ENCODE measurements at places on chromosomes 1 and 21.

DNA sequence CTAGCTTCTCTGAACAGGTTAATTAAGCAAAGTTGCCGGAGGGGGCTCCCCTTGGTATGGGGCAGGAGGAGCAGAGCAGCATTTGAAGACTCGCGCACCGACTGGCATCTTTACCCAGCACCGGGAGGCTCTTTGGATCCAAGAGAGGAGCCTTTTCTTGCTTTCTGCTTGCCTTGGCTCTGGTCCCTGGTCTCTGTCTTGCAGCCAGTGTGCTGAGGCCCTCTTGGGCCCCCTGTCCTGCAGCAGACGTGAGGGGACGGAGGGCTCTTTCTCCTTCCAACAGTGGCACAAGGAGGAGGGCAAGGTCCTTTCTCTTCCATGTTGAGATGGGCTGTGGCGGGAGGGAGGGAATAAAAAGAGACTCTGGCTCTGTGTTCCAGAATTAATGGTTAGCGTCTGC lies 45.6 kb downstream of the ZBTB18 start:
- DNase-seq, result no peak

DNA sequence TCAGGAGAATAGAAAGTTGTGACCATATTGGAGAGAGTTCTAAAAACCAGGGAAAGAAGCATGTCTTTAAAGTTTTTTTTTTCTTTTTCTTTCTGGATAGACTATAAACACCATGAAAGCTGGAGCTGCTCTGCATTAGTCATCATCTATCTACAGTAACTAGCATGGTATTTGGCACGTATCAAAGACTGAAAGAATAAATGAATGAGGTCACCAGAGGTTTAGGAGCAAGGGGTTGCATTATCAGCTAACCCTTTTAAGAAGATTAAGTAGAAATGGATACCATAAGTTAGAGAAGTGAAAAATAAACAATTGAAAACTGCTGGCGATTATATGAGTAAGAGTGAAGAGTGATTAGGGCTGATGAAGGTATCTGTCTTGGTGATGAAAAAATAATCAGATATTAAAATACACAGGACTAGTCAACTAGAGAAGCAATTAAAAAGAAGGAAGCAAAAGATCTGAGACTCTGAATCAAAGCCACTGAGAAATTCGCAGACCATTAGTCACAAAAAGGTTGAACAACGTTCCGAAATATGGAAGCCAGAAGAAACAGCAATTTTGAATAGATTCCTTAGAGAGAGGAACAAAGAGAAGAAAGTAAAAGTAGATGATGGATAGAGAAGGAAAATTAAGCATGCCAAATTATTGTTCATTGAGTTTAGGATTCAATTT lies 536.4 kb downstream of the DPYD start:
- DNase-seq, result no peak

GRCh38 chr1:200048244-200048643 lies 20.7 kb downstream of the NR5A2 start:
- peak; percentile 25 for DNase-seq

DNA sequence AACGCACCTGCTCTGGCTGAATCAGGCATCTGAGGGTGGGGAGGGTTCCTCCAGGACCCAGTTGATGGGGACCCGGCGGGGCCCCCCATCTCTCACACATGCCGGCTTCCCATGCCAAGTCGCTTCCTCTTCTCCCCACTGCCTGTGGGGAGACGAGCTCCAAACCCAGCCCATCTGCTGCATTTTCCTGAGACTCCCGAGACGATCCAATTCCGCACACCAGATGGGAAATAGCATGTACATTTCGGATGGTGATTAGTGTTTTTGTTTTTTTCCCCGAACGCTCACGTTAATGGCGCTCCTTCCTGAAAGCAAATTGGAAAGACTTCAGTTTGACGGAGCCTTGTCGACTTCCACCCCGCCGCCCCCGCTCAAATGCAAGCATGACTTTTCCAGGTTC lies 13.2 kb upstream of the GRIK3 start:
- DNase-seq, result no peak

- no peak for DNase-seq
Observed at GRCh38 chr1:185401019-185401418, 84.0 kb upstream of the IVNS1ABP start.

DNA sequence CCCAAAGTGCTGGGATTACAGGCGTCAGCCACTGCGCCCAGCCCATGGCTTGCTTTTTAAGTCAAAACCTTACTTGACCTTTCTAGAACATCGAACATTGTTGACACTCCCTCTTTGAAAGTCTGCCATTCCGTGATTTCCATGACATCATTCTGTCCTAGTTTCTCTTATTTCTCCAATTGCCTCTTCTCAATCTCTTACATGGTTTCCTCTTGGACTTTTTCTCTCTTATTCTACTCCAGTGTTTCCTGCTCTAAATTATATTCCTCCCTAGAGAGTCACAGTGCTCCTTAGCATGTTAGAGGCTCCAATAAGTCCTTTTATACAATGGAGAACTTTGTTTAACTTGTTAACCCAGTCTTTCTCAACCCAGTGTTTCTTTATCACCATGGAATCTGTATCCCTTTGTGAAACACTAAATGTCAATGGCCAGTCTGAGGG lies 25.5 kb downstream of the JAM2 start:
- no peak for DNase-seq

GRCh38 chr1:195714248-195714647 lies 894.0 kb downstream of the KCNT2 start:
- DNase-seq, result no peak

DNA sequence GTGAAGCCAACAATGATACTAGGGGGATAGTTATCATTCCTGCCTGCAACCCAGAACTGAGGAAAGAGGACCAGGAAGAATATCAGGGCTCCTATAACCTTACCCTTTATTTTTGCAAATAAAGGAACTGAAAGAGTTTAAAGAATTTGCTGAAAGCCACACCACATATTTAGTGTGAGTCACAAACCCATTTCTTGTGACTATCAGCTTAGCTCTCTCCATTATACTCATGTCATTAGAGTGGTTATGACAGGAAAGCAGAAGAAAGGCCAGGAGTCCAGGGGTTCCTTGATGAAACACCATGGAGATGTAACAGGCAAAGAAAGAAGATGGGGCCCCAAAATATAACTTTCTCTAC lies 141.1 kb upstream of the SAMSN1 start:
- DNase-seq, result no peak

DNA sequence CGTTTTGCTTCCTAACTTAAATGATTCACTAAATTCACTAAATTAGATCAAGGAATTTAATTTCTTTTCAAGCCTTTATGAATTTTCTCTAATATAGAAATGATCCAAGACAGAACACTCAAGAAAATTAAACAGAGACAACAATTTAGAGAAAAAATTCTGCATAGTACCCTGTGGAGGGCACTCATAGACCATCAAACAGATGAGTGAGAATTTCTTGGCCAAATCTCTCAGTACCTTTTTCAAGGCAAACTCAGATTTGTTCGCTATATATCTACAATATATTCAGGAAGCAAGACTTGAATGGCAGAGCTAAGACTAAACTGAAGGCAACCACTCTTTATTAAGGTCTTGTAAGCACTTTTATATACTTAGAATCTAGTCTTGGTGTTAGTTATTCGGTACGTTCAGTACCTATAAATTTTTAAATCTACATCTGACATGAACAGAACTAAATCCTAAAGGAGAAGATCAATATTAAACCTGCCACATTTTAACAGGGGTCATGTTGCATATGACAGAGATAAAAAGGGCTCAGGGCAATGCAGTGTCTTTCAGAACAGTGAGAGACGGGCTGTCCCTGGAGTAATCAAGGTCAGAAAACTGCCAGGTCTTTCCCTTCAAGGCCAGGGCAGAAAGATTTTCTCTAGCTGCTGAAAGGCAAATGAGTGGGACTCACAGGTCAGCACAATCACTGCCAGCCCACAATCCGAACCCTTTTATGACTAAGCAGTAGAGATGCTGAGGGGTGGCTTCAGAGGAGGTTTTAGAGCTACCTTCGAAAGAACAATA lies 118.8 kb upstream of the TMPRSS15 start:
- DNase-seq, result peak; percentile 39

DNA sequence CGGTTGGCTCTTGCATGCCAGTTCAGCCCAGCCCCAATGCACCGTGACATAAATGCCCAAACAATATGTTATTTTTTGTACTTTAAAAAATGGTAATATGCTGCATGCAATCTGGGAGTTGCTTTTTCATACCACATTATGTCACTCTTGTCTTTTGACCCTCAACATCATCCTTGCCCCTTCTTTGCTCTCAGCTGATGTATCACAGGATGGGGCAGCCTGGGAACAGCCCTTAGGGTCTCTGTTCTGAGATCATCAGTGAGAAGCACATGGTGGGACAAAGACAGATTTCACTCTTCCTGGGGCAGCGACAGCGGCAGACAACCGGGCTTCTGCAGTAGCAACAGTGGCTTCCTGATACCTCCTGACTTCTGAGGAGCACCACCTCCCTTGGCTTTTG lies 79.5 kb downstream of the SETD4 start:
- DNase-seq, result no peak

DNA sequence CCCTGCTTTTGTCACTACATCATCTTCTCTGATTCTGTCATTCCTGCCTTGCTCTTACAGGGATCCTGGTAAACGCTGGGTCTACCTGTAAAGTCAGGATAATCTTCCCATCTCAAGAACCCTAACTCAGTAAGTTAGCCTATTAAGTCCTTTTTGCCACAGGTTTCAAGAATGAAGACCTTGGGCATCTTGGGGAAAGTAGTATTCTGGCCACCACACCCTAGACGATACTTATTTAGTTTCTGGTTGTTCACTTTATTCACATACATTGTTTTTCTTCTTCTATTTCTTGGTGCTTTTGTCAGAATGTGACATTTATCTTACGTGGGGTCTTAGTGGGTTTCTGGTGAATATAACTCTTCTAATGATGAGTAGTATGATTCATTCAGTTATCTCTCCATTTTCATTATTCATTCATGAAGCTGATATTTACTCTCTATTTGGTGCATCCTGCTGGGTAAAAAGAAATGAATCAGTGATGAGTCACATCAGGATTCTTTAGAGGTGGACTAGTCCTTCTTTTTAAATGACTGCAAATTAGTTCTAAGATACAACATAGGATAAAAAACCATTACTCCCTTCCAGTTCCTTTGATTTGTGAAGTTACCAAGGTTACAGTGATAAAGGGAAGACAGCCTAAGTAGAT lies 514.4 kb upstream of the B3GALT2 start:
- DNase-seq, result no peak

DNA sequence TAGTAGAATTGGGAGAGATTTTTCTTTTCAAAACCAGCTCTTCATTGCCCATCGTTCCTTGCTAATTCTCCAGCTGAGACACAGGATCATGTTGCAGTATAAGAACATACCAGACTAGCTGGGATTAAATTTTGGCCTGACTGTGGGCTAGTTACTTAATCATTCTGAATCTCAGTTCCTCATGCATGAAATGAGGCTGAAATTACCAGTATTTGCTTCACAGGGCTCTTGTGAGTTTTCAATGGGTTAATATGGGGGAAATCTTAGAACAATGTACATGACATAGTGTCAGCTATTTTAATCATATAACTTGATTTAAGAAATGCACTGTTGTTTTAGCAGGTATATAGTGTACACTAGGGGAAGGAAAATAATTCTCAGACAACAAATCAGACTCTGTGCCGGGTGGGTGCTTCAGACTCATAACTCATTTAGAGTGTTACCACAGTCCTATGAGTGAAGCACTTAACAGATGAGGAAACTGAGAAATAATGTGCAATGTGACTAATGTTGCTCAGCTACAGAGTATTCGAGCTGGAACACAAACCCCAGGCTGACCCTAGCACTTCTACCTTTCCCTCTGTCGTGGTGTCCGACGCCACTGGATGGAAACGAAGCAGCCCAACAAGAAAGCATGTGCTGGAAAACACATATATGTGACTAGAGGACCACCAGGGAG lies 137.6 kb upstream of the SGIP1 start:
- DNase-seq, result no peak

DNA sequence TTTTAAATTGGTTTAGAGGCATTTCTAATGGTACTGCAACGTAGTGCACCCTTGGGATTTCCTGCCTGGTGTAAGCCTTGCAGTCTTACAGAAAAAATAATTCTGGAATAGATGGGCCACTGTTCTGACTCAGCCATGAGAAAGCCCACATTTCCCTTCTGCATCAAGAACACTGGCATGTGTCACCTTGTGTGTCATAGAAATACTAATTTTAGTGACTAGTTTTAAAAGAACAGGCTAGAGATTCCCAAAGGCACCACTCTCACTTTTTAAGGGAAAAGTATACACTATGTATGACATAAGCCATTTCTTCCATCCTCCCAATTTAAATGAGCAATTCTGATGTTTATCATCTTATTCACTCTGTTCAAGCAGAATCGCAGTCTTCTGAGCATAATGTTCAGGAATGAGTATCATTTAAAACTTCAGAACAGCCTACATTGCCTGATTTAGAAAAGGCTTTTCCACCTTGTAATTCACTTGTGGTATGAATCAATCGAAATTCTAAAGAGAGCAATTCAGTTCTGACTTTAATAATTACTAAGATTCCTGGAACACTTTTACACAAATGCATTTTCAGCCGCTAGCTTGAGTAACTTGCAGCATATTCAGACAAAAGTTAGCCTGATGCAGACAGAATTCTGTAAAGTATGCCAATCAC lies 18.8 kb downstream of the RGS13 start:
- no peak for DNase-seq

- DNase-seq, result no peak
Observed at GRCh38 chr1:229001467-229002011, 266.3 kb downstream of the RHOU start.

- DNase-seq, result no peak
Observed at GRCh38 chr1:206048582-206048981, 4.4 kb upstream of the RHEX start.

DNA sequence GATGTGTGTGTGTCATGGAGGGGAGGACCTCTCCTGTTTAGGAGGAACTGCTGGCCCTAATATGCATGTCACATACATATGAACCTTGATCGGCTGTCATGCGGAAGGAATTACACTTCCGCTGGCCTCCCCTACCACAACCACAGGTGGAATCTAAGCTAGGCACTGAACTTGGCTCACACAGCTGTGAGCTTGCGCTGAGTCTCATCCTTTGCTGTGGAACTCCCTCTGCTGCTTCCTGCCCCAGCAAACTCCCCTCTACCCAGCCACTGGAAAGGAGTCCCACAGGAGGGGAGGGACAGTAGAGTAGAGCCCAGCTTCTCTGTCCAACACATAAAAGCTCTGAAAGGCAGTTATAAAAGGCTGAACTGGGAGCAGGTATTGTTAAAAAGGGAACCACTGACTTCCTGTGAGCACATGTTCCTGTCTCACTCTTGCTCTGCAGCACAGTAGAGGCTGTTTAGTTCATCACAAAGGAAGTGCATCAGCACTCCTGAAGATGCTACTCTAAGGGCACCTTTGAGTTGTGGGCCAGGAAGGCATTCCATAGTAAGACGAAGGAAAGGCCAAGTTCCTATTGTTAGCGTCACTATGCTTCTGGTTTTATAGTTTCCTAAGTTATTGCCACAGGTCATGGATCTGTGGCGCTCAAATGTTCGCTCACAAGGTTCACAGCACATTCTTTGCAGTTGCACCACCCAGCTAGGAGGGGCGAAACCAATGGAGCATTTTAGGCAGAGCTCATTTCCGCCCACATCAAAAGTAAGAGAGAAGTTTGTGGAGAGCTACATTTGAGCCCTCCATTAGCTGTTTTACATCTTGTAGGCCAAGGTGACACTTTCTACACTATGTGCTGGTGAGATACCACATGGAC lies 17.7 kb upstream of the PTPRC start:
- DNase-seq, result no peak

GRCh38 chr1:161390559-161390858 lies 22.8 kb upstream of the CFAP126 start:
- DNase-seq, result no peak

All from retina (tissue), 1 donor.